Central memory CD4-positive, alpha-beta T cell (primary cell): ENCODE measurements at places on chromosomes 13 and 19.

DNA sequence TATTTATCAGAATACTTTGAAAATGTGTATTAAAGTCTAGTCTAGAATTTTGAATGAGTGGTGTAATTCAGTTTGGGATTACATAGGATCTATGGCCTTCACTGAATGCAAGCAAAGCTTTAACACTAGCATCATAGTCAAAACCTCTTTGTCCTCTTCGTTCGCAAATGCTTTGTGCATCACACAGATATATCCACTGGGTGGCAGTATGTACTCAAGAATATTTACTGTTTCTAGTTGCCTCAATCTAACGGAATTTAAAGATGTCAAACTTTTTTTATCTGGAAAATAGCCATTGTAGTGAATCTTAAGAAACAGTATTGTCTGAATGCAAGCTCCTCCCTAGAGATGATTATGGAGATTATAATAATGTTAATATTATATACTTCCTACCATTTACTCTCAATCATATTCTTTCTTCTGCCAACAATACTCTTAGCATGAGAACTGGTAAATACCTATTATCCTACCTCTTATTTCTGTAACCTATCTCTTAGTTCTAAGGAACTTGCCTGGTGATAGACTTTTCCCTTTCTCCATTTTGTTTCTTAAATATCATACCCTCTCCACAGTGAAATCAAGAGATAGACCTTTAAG, 25.8 kb downstream of the LACC1 start:
- DNase-seq = peak; percentile 51

GRCh38 chr13:80177327-80177726, 163.6 kb downstream of the SPRY2 start:
- DNase-seq = no peak

DNA sequence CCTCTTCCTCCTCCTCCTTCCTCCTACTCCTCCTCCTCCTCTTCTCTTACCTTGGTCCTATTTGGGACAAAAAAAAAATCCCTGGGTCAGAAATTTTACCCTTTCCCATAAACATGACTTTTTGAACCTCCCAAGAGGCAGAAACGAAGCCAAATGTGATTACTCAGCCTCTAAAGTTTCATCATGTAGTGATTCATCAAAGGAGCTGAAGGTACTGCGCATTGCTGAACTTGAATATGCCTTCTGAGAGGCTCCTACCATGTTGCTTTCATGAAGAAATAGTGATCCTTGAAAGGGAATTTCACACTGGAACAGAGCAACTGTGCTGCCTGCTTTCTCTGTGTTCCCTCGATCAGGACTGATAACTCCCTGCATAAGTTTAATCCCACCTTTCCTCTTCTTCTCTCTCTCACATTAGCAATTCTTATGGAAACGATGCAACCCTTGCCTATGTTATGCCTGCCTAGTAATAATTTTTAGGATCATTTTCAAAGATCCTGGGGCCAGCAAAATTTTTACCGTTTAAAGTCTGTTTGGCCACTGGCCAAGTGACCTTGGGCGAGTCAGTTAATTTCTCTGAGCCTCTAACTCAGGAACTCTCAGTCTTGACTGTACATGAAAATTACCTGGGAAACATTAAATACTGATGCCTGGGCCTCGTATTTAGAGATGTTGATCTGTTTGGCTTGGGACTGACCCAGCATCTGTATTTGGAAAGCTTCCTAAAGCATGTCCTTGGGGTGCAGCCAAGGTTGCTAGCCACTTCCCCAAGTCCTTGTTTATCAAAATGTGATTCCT, 149.5 kb downstream of the DCT start:
- DNase-seq = no peak

DNA sequence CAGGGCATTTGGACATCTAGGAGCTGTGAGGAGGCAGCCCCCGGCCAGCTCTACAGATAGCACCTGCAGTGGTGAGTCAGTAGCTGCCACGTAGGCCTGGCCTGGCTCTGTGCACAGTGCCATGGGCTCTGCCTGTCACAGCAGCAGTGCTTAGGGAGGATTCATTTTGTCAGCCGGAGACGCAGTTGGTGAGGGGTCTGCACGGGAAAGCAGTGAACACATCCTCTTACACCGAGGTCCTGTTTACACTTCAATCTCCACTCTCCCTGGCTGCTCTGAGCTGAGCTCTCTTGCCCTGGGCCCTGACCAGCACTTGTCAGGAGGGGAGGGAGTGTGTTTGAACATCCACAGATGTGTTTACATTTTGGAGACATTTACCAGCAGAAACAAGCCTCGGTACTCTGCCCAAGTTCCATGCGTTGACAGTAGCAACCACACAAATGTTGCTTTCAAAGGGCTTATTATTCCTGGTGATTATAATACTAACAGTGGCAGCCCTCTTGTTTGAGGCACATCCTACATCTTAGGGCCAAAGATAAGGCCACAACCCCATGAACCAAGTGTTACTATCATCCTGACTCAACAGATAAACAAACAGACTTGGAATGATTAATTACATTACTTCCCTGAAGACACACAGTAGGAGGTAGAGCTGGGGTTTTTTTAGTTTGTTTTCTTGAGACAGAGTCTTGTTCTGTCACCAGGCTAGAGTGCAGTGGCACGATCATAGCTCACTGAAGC, 148.9 kb downstream of the USP12 start:
- DNase-seq = no peak

DNA sequence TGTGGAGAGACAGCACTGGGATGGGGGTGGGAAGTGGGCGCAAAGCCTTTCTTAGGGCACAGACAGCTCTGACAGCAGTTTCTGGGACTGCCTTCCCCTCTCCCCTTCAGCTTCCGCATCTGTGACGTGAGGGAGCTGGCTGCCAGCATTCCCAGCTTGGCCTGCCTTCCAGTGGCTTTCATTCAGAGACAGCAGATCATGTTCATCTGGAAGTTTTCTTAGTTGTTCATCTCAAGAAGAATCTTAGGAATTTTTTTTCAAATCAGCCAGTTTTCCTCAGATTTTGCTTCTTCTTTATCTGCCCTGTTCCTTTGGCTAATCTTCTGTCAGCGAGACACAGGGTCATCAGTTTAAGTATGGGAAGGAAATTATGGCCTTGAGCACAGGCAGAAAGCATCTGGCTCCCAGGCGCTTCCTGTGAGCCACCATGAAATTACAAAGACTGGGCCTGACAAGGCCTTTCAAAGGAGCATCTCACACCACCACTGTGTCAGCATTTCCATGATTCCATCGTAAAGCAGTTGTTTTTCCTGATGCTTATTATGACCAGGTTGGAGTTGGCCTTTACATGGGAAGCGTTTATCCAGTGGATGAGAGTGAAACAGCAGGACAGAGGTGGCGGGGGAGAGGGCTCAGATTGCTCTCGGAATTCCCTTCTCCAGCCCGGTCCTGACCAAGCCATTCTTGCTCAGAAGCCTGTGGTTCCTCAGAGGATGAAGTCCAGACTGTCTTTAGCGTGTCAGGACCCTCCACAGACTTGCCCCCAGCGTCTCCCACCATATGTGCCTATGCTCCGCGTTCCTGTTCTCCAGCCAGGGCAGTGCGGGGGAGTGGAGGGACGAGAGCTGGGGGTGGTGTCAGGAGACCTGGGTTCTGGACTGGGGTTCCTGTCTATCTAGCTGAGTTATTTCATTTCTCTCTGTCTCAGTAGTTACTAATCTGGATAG, 43.6 kb downstream of the ARHGAP35 start:
- no peak for DNase-seq

- DNase-seq = no peak
These were observed 9.8 kb downstream of the PNMA8A start for GRCh38 chr19:46461537-46461936.

GRCh38 chr13:83197316-83197715, 685.0 kb downstream of the SLITRK1 start:
- no peak for DNase-seq

GRCh38 chr19:49333811-49334288, 1.4 kb upstream of the CD37 start:
- peak; percentile 69 for DNase-seq

DNA sequence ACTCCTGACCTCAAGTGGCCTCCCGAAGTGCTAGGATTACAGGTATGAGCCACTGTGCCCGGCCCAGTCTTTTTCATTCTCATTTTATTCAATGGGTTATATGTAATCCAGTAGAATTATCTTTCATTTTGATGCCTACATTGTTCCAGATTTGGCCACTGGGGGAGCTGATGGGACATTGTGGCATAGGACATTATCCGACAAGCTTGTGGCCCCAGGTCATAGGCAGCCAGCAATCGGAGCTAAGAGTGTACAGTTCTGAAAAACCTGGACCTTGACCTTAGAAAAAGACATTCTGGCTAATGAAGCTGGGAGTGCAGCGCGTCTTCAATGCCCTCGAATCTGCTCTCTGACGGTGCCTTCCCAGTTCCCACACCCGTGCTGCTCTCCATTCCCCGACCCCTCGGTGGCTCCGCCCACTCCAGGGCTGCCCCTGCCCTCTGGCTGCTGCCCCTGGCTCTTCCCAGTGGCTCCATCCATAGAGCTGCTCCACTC, 108.7 kb downstream of the TEX29 start:
- no peak for DNase-seq

DNA sequence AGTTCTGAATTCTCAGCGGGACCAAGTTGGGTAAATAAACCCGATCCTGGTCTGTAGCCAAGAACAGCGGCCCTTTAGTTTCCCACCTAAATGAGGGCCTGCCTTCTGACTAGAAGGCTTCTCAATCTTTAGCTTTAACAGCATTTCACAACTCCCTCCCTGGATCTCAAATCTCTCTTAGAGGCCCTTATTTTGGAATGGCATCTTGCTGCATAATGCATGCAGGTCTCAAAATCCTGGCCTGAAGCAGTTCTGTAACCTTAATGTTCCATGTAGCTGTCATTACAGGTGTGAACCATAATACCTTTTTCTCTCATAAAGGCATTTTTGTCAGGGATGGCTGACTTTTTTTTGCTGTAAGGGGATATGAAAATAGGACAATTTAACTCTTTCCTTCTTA, 29.5 kb downstream of the ZNF90 start:
- no peak for DNase-seq

- peak; percentile 35 for DNase-seq
These were observed 749 bp downstream of the GATAD2A start for GRCh38 chr19:19405971-19406877.

- DNase-seq = no peak
These were observed 45.3 kb downstream of the CAPN12 start for GRCh38 chr19:38699027-38699346.

GRCh38 chr13:83423381-83423780, 458.9 kb downstream of the SLITRK1 start:
- DNase-seq = no peak

GRCh38 chr13:30135351-30135750, 172.0 kb downstream of the KATNAL1 start:
- no peak for DNase-seq

DNA sequence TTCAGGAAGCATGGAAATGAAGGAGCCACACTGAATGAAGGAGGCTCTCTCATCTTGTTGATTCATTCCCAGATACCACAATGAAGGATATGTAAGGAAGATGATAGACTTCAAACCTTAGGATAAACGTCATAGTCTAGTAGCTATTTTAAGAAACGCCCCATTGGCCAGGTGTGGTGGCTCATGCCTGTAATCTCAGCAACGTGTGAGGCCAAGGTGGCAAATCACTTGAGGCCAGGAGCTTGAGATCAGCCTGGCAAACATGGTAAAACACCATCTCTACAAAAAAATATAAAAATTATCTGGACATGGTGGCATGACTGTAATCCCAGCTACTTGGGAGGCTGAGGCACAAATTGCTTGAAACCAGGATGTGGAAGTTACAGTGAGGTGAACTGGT, 17.1 kb upstream of the ZNF841 start:
- no peak for DNase-seq

- DNase-seq = no peak
These were observed 777.1 kb downstream of the LIG4 start for GRCh38 chr13:107438251-107438650.

GRCh38 chr13:20993211-20993610, 68.2 kb downstream of the LATS2 start:
- DNase-seq = no peak
